Cerebellar nuclear complex (tissue), 1 donor: ENCODE measurements at places on chromosomes 7 and 10.

DNA sequence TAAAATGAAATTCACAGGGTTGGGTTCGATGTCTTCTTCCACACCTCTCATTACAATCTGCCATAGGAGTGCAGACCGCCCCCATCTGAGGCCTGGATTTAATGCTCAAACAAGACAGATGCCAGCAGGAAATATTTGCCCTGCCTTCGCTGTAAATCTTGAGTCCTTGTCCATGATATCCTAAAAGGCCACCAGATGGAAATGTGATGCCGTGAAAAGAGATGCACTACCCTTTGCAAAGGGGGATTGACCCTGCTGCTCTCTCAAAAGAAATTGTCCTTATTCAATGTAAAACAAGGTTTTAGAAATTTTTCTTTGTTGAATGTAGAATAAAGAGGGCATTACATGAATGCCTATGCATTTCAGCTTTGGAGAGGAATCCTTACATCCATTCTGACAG lies 37.5 kb downstream of the AGAP4 start:
- no peak for DNase-seq

- DNase-seq, result no peak
Measured at GRCh38 chr7:2051707-2052656, 180.8 kb downstream of the MAD1L1 start.

- no peak for DNase-seq
Measured at GRCh38 chr10:17965649-17966235, 14.0 kb downstream of the SLC39A12 start.

- no peak for DNase-seq
Measured at GRCh38 chr7:118289476-118289875, 65.0 kb downstream of the ANKRD7 start.

GRCh38 chr10:11106621-11107374 lies 89.1 kb downstream of the CELF2 start:
- no peak for DNase-seq

- no peak for DNase-seq
Measured at GRCh38 chr10:113149626-113150025, 199.6 kb downstream of the TCF7L2 start.

- DNase-seq, result no peak
Measured at GRCh38 chr7:68722044-68722443, 876.2 kb upstream of the AUTS2 start.
